ENCODE measurements at places on chromosomes 2 and 18.

DNA sequence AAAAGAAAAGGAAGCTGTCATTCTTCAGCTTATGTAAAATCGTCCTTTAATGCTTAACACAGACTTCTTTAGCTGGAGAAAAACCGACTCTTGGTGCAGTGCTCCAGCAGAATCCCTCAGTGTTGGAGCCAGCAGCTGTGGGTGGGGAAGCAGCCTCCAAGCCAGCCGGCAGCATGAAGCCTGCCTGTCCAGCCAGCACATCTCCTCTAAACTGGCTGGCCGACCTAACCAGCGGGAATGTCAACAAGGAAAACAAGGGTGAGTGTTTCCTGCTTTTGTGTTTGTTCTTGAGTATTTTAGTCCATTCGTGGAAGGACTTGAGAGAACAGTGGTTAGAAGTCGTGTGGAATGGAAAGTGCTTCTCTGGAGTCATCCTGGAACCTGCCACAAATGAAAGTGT is 38.9 kb downstream of the KDM3A start:
- DNase-seq: no peak

DNA sequence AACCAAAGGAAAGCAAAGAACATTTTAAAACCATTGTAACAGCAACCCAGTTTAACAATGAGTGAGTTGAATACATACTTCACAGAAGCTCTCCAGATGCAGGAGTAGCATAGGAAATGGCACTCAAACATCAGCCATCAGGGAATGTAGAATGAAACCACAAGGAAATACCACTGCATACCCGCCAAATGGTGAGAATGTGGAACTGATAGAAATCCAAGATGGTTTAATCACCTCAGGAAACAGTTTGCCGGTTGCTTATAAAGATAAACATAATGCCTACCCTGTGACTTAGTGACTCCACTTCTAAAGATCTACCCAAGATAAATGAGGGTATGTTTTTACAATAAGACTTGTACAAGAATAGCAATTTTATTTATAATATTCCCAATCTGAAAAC is 132.0 kb downstream of the GALNT1 start:
- no peak for DNase-seq

- DNase-seq: no peak
Measured at GRCh38 chr18:47795434-47795814, 135.0 kb downstream of the SMAD2 start.

- DNase-seq: peak; percentile 53
Measured at GRCh38 chr2:182767578-182767977, 51.5 kb downstream of the DNAJC10 start.

DNA sequence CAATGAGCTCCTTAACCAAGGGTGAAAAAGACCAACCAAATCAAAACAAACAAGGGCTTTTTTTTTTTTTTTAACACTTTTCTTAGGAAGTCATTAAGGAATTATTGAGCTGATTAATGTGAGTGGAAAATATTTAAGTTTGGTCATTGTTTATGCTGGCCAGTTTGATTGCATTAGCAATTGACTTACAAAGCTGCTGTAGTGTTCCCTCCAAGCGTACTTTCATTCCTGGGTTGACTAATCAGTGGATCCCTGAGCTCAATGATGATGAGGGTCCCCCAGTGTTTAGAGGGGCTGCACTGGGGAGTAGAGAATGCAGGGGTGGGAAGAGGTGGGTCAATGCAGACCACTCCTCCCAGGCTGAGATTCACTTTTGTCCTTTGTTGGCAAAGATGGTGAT is 119.3 kb downstream of the PRKCE start:
- DNase-seq: no peak

GRCh38 chr18:39841482-39842365 is 2113.3 kb upstream of the PIK3C3 start:
- peak; percentile 52 for DNase-seq

DNA sequence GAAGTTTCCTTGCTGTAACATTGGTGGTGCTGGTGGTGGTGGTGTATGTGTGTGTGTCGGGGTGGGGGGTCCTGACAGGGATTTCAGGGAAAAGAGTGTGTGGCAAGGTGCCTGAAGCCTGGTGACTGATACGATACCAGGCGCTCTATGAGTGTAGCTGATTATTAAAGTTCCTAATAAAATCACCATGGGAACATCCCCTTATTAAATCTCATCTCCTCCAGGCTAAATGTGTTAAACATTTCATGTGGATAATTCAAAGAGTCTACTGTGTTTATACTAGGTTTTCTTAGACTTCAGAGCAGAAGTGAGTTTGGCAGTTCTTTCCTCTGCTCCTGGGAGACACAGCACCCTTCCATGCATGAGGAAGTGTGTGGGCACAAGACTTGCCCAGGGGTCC is 82.0 kb downstream of the THNSL2 start:
- no peak for DNase-seq

DNA sequence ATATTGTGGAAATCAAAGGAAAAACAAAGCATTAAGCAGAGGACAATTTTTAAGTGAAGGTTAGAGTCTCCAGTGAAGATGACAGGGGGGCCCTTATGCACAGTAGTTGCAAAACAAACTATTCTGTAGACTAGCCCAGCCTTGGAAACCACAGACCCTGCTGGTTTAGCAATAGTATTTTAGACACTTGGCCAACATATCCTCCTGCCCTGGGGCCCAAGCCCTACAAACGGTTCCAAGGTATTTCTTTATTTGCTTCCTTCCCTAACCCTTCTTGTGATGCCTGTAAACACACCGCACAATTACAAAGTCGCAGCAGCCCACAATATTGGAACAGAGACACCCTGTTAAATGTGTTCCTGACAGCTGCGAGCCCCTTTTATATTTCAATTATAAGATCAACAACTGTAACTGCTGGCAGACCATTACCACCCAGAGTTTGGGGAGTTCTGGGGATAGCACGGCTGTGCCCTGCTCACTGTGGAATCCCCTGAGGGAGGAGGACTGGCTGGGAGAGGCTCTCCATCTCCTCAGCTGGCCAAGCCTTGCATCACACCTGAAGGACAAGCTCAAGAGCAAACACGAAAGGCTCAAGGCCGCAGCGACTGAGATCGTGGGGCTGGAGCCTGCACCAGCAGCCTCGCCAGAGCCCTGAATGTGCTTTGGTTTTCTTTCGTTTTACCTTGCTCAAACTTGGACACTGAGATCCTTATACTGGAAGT is 282.2 kb upstream of the ATP5MC3 start:
- no peak for DNase-seq

- no peak for DNase-seq
Measured at GRCh38 chr18:76808561-76808960, 13.8 kb upstream of the ZNF236 start.

DNA sequence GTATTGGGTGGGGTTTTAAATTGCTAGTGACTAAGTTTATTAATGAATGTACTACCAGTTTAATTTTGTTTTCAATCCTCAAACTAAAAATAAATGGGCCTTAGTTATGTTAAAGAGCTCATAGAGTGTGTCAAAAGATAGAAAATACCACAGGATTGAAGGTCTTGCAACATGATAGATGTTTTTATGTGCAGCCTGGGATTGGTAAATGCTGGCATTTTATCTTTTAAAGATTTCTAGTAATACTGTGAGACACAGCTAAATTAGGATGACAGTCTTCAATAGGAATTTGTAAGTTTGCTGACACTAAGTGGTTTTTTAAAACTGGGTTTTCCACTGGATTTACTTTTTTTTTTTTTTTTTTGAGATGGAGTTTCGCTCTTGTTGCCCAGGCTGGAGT is 122.3 kb downstream of the HAUS1 start:
- no peak for DNase-seq

DNA sequence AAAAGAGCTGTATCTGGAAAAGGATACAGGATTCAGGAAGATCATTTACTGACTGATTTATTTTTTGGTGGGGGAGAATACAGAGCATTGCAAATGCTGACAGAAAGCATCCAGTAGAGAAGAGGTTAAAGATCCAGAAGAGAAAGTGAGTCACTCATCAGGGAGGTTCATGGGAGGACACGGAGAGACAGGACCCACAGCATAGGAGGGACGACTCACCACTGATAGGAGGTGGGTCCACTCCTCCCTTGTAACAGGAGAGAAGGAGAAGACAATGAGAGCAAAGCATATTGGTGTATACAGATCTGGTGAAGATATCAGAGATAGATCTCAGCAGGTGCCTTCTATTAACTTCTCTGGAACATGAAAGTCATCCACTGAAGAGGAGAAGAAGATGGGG is 142.4 kb upstream of the AQP4 start:
- no peak for DNase-seq

DNA sequence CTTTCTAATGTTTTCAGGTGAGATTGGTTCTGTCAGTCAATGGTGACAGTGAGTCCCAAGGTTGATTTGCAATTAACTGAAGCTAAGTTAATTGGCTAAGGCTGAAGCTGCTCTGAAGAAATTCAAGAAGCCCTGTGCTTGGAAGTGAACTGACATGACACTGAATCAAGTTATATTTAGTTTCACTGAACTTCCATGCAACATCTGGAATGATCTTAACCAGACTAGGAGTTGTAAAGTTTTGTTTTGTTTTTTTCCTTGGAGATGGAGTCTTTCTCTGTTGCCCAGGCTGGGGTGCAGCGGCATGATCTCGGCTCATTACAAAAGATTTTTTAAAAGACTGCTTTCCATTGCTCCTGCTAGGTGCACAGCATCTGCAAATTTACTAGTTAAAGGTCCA is 11.4 kb downstream of the SERPINB5 start:
- DNase-seq: no peak

- DNase-seq: no peak
Measured at GRCh38 chr2:104337869-104338268, 516.0 kb upstream of the POU3F3 start.

GRCh38 chr2:164877927-164878326 is 36.3 kb upstream of the COBLL1 start:
- DNase-seq: no peak

DNA sequence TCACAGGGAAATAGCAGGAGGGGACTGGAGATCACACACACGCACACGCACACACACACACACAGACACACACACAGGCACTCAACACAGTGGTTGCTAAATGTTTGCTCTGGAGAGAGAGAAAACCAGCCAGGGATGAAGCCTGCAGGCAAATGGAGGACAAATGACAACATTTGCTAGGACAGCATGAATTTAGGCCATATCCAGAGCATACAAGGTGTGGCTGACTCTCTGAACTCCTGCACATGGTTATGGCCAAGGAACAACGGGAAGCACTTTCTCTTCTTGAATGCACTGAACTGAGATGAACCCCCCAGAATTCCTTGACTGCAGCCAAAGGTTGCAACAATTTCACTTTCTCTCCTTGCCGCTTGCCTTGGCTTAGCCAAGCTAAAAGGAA is 230.0 kb upstream of the RASGRP3 start:
- no peak for DNase-seq

DNA sequence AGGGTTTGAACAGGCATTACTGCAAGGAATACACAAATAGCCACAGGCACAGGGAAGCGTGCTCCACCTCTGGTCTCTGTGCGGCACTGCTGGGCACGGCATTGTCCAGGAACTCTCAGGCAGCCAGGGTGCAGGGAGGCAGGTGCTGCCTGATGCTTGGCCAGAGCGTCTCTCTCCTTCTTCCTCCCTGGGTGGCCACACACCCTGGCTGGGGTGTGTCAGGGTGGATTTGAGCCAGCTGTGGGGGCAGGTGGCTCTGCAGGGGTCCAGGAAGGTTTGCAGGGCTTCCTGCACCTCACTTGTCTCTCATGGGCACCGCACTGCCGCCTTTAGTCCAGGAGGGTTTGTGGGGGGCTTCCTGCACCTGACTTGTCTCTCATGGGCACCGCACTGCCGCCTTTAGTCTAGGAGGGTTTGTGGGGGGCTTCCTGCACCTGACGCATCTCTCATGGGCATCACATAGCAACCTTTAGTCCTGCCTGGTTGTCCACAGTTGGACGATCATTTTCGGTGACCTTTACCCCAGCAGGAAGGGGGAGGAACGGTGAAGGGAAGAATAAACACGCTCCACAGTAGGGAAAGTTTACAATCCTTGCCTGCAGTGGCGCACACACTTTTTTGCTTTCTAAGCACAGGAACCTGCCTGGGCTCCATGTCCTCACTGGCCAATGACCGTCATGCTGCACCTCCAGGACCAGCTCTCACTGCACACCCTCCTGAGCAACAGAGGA is 332.9 kb downstream of the EIPR1 start:
- DNase-seq: peak; percentile 5

DNA sequence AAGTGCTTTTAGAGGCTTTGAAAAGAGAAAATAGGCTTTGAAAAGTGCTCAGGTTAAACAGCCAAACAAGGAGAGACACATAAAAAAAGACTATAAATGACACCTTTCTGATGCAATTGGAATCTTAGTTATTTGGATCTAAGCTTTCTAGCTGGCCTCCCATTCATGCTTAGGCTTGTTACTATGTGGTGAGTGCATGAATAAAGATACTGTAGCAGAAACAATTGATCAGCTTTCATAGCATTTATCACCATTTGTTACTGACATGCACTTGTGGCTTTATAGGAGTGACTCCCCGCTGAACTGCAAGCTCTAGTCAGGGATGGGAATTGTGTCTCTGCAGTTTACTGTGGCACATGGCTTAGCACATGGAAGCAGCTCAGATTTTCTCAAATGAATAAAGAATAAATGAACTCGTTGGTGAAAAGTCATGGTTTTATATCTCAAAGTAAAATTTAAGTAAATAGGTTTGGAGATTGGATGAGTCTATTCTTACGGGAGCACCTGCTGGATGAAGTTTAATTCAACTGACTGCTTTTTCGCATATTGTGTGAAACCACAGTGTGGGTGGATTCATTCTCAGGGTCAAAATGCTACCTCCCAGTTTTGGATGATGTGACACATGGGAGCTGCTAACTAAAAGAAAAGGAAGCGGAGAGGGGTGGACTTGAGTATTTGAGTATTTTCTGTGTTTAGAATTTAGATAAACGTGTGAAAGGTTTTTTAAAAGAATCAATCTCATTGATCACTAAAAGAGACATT is 91.1 kb upstream of the NOL4 start:
- no peak for DNase-seq

DNA sequence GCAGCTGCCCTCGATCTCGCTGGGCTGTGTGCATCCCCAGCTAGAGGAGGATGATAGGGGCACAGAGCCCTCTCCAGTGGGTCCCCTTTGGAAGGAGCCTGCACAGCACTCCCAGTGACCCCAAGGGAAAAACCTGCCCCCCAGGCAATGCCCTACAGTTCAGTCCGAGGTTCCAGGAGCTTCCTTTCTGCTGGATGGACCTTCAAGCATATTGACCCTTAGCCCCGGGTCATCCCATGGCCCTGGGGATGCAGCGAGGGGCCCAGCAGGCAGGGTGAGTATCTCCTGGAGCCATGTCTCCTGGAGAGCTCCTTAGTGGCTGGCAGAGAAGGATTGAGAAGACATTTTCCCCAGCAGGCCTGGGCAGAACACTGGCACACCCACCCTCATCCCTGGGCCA is 45.4 kb upstream of the CTDP1 start:
- no peak for DNase-seq

GRCh38 chr18:13616041-13616440 is 110.3 kb downstream of the FAM210A start:
- DNase-seq: no peak

- no peak for DNase-seq
Measured at GRCh38 chr2:219441451-219442255, 7.0 kb downstream of the SPEG start.

GRCh38 chr18:51391215-51391614 is 193.7 kb upstream of the MEX3C start:
- DNase-seq: no peak

- DNase-seq: no peak
Measured at GRCh38 chr18:35026407-35027061, 14.7 kb upstream of the MAPRE2 start.

GRCh38 chr2:218079943-218080913 is 11.2 kb downstream of the RUFY4 start:
- DNase-seq: no peak
